ENCODE measurements at places on chromosomes 11 and 22. TPM values are rescaled to one million over a fixed set of nuclear protein-coding genes. Genes with fewer than 3 reads are reported as not detected.

The LINC01488 gene
- not detected for total RNA-seq

The APOA5 gene
- not detected for total RNA-seq

The SNU13 gene
- 240 TPM for total RNA-seq

The TMEM191C gene
- 0.67 TPM for total RNA-seq

The OR52A1 gene
- total RNA-seq = not detected

The RELA gene
- total RNA-seq = 78.2 TPM

The BRSK2 gene
- 0.21 TPM for total RNA-seq

The NPTXR gene
- total RNA-seq = 1.3 TPM

The CD3E gene
- total RNA-seq = not detected

The TNNI2 gene
- total RNA-seq = 8.8 TPM

Data from mammary epithelial cell (primary cell).